ELF-1 (cell line): ENCODE measurements at places on chromosomes 4 and X.

GRCh38 chr4:87007528-87008446 is 73.0 kb downstream of the AFF1 start:
- peak; percentile 60 for DNase-seq

GRCh38 chr4:175341203-175341755 is 423.1 kb downstream of the ADAM29 start:
- no peak for DNase-seq

GRCh38 chr4:143021384-143021783 is 163.3 kb upstream of the USP38 start:
- DNase-seq: no peak

DNA sequence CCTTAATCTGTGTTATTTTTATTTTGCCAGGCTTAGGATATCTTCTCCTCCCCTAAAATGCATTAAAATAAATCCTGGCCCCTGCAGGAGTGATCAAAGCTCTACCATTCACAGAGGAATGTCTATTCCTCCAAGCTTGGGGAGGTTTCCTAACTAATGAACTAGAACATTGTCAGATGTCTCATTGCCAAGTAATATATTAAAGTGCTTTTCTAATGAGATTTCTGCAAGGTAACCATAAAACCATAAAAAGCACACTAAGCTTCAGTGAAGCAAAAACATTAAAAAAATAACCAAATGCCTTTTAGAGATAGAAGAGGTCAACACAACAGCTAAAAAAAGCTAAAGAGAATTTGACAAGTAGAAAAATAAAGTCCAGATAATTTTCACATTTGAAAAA is 34.8 kb downstream of the IGFBP7 start:
- DNase-seq: no peak

DNA sequence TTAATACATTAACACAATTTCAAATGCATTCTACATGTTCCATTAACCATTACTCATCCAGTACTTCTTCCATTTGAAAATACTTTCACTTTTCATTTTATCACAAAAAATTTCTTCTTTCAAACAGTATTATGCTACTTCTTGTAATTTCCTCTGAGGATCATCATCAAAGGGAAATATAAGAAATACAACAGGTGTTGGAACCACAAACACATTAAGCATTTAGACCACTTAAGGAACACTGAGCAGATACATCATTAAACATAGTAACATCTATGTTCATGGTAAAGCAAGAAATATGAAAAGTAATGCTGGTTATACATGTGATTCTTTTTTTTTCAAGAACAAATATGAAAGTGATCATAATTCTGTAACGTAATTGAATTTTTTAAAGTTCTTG is 2207.0 kb downstream of the ARAP2 start:
- DNase-seq: no peak

DNA sequence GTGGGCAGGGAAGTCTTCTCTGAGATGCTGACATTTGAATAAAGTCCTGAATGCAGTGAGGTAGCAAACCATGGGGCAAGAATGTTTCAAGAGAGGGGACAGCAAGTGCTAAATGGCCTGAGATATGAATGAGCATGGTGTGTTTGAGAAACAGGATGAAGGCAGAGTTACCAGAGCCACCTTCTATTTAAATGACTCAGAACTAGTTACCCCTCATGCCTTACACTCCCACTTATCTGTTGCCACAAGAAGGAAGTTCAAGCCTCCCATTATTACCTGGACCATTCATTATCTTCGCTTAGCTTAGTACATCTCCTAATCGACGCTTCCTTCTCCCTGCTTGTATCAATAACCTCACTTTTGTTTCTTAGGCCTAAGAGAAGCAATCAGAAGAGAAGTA is 67.7 kb upstream of the STARD8 start:
- no peak for DNase-seq

- DNase-seq: no peak
Observed at GRCh38 chr4:164800786-164801185, 46.9 kb downstream of the SMIM31 start.

- DNase-seq: no peak
Observed at GRCh38 chrX:129737916-129738315, 863 bp upstream of the XPNPEP2 start.

DNA sequence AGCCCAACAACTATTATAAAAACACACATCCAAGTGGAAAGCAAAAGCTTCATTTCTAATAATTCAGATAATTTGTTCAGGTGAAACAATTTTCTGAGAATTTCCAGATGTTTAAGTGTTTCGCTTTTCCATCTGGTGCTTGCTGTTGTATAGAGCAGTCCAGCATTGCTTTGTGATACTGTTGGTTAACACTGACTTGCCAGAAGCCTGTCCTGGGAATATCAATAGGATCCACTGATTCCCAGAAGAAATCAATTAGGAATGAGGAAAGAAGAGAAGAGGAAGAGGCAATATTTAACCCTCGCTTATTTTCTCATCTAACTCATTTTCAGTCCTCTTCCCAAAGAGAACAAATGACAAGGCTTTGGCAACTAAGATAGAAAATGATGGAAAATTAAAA is 94.9 kb upstream of the DDIT4L start:
- DNase-seq: no peak

DNA sequence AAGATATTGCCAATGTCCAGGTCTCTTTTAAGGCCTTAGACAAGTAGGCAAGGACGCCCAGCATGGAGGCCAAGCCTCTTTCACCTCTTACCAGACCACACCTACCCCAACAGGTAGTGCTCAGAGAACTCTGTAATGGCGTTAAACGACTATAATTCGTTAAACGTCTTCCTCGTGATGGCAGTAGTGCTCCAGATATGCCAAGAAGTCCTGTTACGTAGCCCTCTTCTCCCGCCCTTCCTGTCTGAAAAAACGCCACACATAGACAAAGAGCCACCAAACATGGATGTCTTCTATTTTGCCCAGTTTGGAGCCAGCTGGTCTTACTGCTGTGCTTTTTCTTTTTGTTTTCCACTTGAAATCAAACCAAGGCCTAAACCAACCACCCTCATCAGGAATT is 190.7 kb downstream of the OR13H1 start:
- no peak for DNase-seq

DNA sequence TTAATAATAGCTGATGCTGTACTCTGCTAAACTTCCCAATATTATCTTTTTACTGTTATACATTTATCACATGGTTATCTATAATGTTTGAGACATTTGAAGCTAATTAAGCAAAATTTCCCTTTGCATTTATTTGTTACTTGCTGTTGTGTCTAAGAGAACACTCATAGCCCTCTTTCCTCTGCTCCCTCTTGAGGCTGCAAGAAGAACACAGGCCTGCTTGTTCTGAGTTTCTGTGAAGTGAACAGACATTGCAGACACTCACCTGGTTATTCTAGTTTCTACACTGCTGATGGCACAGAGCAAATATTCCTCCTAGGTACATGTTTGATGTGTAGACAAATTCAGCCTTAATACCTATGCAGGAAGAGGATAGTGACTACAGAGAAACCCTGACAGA is 367.8 kb downstream of the GASK1B start:
- no peak for DNase-seq

DNA sequence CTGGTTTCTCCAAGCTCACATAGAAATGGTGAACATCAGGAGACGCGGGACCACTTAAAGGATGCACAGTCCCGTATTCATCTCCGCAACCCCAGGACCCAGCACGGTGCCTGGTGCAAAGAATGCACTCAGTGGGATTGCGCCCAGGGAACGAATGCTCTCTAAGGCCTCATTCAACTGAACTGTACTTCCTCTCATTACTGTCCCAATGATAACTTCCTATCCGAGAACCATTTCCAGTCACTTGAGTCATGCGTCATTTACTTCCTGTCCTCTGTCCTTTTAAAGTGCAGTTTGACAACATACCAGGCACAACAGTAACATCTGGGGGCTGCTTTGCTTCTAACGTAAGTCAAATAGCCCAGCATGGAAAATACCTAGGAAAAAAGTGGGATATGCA is 75.7 kb downstream of the RBM47 start:
- no peak for DNase-seq
